ENCODE measurements at places on chromosomes 3 and 15.

- peak; percentile 34 for DNase-seq
These were observed 105.8 kb downstream of the LSAMP start for GRCh38 chr3:116339441-116340028.

DNA sequence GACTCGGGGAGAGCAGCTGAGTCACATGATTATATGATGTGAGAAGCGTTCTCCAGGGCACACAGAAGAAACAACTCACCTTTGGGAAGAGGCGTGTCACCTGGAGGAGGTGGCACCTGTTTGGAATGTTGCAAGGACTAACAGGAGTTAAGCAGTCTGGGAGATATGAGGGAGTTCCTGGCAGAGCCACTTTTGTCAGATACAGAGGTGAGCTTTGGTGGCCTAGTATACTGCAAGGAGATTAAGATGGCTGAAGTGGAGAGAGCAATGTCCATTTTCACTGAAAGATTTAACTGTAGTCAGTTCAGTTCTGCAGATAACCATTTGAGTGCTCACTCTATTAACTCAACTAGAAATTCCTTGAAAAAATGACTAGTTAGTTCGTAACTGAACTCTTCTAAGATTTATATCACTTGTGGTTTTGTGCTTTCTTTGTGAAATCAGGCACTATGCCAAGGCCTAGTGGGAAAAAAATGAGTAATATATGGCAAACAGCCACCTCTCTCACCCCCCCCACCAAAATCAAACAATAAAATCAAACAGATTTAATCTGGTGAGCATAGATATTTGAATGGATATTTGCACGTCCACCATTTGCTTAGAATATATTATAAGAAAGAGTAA is 61.3 kb downstream of the CRYBG3 start:
- DNase-seq: peak; percentile 55

DNA sequence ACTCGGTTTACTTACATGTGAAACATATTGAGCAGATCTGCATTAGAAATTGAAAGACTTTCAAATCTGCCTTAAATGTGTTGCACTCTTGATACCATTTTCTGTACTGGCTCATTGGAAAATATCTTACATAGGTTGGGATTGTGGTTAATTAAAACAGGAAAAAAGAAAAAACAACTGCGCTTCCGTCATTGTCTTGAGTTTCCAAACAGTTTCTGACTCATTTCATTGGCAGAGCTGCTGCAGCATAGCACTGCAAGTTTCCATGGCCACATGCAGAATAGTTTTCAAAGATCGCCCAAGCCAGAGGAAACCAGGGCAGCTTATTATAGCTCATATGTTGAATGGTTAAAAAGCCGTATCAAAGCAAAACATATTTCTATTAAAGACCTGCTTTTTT is 446.6 kb upstream of the BCHE start:
- peak; percentile 48 for DNase-seq

GRCh38 chr15:99578809-99579208 is 13.0 kb downstream of the MEF2A start:
- DNase-seq: no peak

- peak; percentile 91 for DNase-seq
These were observed 234.4 kb upstream of the LRTM1 start for GRCh38 chr3:55162031-55162795.

- no peak for DNase-seq
These were observed 71.1 kb downstream of the MGLL start for GRCh38 chr3:127751163-127751621.

GRCh38 chr3:55690726-55691125 is 203.6 kb upstream of the WNT5A start:
- DNase-seq: no peak

DNA sequence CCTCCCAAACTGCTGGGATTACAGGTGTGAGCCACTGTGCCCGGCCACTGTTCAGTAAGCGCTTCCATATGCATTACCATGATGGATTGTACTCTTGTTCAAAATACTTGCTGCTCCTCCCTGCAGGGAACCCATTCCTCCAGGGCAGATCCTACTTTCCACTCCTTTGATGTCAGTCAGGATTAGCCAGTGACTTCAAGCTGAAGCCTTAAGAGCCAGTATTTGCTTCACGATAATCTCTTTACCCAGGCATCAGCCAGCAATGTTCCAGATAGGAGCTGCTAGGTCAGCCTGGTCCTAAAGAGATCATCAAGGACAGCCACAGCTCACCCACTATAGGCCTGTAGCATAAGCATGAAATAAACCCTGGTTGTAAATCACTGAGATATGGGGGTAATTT is 96.5 kb upstream of the UBE2E2 start:
- DNase-seq: no peak

DNA sequence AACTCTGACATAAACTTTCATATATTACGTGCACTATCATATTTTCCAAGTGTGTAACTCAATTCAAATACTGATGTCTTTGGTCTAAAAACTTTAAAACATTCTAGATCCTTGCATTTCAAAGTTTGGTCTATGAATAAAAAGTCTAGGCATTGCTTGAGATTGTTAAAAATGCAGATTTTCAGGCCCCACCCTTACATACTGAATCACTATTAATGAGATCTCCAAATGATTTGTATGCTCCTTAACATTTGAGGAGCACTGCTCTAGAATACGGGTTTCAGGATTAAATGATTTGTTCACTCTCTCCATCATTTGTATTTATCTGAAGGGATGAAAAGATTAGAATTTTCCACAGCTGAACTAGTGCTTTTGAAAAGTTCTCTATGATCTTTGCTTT is 202.9 kb downstream of the KBTBD8 start:
- no peak for DNase-seq

GRCh38 chr3:41167722-41168497 is 31.4 kb upstream of the CTNNB1 start:
- DNase-seq: no peak

GRCh38 chr3:13508496-13508895 is 28.4 kb downstream of the HDAC11 start:
- DNase-seq: no peak

- DNase-seq: no peak
These were observed 254.5 kb downstream of the NEK10 start for GRCh38 chr3:27114684-27115083.

DNA sequence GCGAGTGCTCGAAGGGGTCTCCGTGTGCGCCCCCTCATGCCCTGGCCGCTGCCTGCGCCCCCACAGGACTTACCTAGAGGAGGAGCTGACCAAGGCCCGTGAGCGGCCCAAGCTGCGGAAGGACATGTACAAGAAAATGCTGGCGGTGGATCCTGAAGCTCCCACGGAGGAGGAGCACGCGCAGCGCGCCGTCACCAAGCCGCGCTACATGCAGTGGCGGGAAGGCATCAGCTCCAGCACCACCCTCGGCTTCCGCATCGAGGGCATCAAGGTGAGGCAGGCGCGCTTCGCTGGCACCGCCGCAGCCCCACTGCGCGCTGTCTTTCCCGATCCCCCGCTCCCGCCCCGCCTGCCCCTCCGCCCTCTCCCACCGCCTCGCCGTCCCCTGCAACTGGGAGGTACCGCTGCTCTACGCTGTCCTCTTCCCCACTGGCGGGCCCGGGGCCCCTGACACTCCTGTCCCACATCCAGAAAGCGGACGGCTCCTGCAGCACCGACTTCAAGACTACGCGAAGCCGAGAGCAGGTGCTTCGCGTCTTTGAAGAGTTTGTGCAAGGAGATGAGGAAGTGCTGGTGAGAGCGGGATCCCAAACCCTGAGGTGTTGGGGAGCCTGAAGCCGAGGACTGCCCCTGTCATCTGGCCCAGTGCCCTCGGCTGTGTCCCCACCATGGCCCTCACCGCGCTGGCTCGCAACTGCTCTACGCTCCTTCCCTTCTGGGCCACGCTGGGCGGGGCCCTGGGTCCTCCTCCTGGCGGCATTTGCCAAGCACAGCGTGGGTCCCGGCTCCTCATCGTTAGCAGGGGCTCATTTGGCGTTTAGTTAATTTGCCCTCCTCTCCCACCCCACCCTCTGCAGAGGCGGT is 8.5 kb downstream of the ITPKA start:
- DNase-seq: no peak

- DNase-seq: peak; percentile 27
These were observed 258.5 kb upstream of the PROK2 start for GRCh38 chr3:72043204-72044133.

DNA sequence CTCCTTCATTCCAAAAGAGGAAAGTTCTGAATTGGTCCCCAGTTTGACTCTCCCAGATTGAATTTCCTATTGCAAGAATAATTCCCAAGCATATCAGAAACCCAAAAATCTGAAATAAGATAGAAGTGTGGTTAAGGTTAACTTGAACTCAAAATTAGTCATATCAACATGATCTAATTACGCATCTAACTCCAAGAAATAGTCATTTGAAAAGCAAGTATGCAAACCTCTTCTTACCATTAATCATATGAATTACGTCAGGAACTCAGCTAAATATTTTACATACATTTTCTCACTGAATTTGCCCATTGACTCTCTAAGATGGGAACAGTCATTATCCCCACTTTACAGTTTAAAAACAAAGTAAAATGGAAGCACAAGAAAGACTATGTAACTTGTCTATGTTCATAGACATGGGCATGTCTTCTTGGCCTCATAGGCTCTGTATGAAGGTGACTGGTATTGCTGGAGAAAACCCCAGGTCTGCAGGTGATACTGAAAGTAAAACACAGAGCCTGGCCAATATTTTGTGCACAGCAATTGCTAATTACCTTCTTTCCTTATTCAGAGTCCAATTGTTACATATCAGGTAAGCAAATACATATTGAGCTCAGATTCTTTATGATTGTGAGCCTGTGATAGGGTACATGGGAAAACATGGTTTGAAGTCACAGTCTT is 139.2 kb downstream of the ATP8B4 start:
- DNase-seq: no peak

- DNase-seq: peak; percentile 37
These were observed 646 bp downstream of the HRH1 start for GRCh38 chr3:11154953-11155325.

DNA sequence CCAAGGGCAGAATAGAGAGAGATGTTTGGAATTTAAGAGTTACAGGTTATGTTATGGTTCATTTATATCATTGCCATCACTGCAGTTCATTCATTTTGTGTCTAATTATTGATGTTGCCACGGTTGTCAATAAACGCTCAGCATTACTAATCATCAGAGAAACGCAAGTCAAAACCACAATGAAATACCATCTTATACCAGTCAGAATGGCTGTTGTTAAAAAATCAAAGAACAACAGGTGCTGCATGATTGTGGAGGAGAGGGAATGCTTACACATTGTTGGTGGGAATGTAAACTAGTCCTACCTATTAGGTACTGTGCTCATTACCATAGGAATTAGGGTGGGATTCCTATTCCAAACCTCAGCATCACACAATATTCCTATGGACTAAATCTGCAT is 350.5 kb downstream of the TIGIT start:
- DNase-seq: no peak

- peak; percentile 44 for DNase-seq
These were observed 18.2 kb upstream of the SACM1L start for GRCh38 chr3:45670991-45671390.

DNA sequence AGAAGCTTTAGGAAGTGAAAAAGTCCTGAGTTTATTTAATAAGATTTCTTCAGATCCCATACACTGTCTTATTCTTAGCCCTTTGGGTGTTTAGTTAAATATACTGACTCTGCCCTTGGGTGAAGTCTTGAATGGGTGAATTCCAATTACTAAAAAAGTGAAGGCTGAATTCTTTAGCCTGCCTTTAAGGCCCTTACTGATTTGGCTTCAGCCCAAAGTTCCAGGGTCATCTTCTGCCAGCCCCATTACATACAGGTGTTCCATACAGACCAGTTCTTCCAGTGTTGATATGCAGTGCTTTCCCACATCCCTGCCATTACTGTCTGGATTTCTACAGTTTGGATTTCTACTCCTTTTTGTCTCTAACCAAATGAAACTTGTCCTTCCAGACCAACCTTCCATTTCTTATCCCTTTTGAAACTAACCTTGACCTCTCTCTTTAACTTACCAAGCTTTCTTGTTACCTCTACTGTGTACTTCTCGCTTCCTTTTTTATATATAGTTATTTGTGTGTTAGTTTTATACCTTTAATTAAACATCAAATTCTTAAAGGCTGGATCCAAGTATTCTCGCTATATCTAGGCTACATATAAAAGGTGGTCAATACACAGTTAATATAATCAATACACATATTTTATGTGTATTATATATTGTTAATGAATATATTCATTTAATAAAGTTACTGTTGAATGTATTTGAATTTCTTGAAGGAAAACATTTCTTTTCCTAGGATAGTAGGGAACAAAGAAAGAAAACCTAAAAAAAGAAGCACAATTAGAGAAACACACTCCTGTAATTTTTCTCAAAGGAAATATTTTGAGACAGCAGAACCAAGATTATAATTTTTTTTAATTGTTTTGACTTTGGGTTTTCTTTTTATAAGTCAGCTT is 15.0 kb downstream of the MBNL1 start:
- DNase-seq: no peak

GRCh38 chr15:77644543-77645247 is 12.0 kb upstream of the LINGO1 start:
- no peak for DNase-seq

DNA sequence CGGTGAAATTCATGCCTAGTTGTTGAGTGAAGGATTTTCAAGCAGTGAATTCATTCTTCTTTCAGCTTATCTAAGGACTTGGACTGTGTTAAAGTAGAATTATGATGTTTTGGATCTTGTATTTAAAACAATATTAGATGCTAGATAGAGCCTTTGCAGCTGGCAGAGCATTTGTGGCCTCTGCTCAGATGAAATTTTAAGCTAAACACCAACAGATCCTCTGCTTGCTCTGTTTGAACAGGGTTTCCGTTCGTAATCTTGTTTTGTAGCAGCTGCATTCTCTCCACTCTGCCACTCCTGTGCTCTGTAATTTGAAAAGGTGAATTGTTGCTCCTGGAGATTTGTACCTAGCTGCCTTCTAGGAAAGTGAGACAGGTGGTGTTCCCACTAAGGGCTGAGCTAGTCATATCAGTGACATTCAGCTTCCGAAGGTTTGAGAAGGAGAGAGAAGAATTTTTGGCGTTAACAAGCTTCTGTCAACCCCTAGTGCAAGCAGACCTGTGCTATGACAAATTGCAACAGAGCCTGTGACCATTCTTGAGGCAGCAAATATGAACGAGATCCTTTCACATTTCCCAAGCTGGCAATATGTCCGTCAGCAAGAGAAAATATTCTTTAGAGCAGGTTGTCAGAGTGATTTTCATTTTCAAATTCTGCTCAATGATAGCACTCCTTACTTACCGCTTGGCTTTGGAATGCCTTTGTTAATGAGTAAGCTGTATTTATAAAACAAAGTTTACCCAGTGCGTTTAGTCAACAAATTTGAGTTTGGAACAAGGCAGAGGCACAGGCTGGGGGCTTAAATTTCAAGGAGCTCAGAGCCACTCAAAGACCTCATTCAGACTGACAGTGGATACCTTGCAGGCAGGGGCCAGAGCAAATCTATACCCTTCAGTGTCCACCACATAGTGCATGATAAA is 5.3 kb downstream of the CHST2 start:
- peak; percentile 39 for DNase-seq

DNA sequence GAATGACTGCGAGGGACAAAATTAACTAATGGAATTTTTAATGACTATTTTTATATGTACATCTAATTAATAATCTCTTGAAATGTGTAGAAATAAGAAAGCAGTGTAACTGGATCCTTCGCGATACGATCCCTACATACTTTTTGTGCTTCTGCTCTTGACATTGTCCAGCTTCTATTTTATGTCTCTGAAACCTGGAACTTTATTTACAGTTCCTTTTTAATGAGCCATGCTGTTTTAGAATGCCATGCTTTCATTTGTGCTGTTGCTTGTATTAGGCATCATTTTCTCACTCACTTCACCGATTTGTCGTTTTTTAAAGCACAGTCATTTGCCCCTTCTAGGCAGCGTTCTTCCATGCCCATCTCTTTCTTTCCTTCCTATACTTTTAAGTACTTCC is 301.3 kb downstream of the EDEM1 start:
- no peak for DNase-seq
